ENCODE measurements at places on chromosomes 5 and 9.

- DNase-seq, result no peak
These were observed 94.9 kb downstream of the TLE1 start for GRCh38 chr9:81594415-81594814.

DNA sequence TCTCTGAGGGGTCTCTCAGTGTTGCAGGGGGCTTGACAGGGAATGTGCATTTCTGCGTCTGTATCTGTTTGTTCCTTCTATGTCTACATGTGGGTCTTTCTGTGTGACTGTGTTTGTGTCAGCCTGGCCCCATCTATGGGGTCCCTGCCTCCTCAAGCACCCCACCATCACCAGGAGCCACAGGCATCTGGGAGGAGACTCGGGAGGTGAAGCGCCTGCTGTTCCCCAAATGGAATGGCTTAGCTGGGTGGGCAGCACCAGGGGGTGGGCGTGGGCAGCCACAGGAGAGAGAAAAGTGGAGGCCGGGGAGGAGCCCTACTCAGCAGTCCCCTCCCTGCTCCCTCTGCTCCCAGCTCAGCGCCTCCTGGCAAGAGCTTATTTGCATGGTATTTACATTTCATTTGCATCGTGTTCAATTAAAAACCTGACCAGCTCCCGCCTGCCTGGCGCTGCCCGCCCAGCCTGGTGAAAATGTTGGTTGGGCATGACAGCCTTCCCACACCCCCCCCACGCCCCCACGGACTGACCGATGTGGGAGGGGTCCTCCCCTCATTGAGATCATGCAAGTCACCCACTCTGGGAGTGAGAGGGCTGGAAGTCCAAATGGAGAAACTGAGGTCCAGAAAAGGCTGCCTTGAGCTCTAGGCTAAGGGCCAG, 50.5 kb downstream of the CXXC5 start:
- DNase-seq, result peak; percentile 47

- no peak for DNase-seq
These were observed 474.4 kb downstream of the CDH9 start for GRCh38 chr5:26563979-26564378.

GRCh38 chr5:18503797-18504328, 869.6 kb downstream of the TAF11L14 start:
- no peak for DNase-seq

DNA sequence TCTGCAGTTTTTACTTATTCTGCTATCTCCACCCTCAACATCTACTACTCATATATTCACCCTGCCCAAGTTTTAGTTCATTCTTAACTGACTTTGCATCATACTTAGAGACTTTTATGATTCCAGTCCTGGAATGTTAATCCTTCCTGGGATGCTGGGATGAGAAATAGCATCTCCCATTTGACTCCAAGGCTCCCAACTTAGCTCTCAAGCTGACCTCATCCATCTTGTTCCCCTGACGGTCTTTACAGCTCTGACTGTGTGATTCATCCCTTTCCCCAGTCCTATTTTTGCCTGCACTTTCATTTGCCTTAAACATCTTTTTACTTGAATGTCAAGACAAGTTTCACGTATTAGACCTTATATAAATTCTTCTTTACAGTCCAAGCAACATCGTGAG, 297.8 kb downstream of the EPB41L4A start:
- no peak for DNase-seq

DNA sequence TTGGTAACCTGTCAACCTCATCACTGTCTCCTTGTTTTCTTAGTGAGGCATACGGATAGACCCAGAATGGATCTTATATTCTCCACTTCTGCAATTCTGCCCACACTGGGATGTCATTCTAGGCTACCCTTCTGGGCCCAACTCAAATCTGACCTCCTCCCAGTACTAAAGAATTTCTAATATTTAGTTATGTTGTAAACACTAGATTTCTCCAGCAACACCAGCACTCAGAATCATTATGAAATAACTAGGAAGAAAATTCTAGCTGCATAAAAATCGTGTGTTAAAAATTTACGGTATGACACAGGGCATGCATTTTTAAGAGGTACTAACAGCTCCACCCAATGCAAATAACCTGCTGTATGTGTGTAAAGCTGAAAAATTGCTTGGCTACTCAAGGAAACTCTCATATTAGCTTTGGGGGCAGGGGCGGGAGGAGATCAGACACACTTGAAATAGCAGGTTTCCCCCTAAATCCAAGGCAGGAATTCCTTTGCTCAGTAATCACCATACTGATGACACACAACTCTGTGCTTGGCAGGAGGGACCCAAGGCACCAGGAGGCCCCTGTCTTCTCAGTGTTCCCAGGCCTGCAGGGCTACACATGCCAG, 27.3 kb downstream of the MACROH2A1 start:
- no peak for DNase-seq

- DNase-seq, result peak; percentile 34
These were observed 158.7 kb upstream of the IER5L start for GRCh38 chr9:129336601-129337331.

DNA sequence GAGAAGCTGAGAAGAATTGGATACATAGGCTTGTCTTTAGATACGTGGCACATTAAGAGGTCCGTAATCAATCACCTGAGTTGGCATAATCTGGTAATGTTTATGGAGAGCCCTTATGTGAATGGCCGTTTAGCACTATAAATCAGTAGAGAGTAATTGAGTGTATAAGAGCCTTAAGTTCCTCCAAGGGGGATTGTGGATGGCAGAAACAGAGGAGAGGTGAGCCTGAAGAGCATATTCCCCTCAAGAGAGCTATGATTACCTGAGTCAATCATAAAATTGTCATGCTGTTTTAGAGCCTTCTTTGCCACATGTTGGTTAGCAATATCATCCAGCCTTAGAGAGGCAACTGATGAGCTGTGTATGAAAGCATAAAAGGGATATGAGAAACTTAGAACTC, 58.8 kb downstream of the FOCAD start:
- DNase-seq, result no peak

DNA sequence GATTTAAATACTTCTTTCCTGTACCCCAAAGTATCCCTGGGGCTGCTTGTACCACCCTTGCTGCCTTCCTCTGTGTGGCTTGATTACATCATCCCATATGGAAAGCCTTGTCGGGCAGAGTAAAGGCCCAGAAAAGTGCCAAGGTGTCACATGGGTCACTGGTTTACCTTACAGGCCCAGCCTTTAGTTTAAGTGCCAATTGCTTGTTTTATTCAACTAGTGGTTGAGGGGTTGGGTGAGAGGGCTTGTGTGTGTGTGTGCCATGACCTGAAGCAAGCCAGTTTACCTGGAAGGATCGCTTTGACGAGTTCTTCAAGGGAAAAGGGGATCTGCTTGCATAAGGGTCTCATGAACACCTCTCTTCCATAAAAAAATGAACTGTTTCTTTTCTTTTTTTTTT, 7.8 kb upstream of the HSPA9 start:
- no peak for DNase-seq

DNA sequence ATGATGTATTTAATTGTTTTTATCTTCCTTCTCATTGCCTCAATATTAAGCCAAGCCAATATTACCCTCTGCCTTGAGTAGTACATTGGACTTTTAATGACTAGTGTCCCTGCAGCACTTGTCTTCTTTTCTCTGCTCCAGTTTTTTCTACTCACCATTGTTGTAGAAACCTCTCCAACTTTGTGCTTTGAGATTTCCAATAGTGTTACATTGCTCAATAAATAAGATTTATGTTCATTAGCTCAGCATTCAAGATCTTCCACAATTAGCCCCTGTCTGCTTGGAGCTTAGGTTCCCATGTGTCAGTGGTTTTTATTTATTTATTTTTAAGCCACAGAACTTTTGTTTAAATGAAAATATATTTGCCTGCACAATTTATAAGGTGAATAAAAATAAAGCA, 145.3 kb downstream of the ADGRV1 start:
- DNase-seq, result no peak

DNA sequence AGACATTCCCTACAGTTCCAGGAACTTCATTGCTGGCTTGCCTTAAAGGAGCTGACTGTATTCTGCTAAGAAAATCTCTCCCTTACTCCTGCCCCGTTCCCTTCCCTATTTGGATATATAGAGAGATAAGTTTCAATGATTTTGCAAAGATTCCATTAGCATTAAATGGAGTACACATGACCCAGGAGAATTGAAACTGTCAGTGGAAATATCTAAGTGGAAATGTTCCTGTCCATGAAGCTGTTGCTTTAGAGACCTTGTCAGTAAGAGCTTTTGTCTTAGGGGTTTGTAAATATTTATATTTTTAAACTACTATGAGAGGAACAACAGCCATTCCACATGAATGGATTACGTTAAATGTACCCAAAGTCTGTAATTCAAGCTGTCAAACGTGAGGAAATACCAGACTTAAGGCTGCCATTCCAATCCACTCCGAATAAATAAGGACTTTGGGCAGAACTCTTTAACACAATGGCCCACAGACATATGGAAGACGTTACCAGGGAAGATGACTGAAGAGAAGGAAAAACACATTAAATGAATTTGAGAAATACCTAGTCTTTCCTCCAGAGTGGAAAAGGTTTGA, 387.1 kb upstream of the PAPPA start:
- DNase-seq, result no peak

DNA sequence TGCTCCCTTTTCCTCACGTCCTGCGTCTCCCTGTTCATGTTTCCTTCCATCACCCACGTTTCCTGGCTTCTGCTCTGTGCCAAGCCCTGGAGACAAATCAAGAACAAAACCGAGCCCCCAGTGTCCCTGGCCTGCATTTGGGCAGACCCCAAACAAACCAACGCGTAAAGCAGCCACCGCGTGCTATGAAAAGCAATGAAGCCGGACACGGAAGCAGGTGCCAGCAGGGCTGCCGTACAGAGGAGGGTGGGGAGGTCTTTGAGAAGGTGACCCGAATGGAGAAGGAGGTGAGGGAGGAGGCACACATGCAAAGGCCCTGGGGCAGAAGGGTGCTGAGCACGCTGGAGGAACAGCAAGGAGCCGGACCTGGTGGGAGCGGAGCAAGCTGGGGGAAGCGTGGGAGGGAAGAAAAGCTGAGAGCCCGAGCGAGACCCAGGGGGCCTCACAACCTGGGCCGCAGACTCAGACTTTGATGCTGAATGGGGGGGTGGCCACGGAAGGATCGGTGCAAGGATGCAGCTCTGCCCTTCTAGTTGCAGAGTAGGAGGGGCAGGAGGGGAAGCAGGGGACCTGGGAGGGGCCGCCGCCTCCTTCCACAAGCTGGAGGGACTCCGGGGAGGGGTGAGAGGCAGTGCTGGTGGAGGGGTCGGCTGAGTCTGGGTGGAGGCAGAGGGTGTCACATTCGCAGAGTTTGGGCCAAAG, 1.4 kb upstream of the QSOX2 start:
- DNase-seq, result no peak

GRCh38 chr5:133338504-133339355, 273.6 kb downstream of the FSTL4 start:
- no peak for DNase-seq

GRCh38 chr9:18237776-18238175, 236.2 kb upstream of the ADAMTSL1 start:
- no peak for DNase-seq

DNA sequence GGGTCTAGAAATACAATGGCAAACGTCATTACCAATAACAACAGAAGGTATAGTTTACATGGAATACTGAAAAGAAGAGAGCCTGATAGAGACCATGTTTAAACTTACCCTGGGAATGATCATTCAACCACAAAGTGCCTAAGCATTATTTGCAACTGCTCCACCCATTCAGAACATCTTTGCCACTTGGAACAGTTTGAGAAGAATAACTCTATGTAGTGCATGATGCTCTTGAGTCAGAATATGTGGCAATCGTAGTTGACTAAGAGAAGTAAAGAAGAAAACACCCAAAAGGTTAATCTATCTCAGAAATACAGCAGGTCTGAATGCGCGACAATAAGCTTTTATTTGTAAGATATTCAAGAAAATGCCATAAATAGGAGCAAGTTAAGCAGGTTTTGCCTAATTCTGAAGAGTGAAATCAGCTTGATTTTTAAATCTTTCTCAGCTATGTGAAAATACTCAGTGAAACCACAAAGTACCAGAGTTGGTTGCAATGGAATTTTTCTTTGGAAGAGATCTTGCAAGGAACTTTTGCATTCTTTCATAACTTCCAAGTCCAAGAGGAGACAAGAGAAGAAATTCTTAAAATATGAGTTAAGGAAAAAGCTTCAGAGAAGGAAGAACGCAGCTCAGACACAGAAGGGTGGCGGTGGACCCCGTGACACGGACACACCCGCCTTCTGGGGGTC, 64.3 kb downstream of the HABP4 start:
- DNase-seq, result no peak

DNA sequence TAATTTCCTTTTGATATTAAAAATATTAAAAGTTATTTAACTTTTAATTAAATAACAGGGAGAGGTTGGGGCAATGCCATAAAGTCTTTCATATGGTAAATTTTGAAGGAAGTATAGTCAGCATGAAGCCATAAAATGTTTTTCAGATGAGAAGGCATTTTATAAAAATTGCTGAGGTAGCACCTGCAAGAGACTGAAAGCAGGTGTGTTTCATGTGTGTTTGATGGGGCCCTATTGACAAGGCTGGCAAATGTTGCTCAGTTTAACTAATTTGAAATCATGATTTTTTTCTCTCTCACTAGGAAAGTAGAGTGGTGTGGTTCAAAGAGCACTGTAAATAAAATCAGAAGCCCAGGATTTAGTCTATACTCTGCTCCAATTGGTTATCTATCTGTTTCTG, 805.8 kb upstream of the C9orf72 start:
- DNase-seq, result no peak

GRCh38 chr9:113520109-113520642, 56.6 kb downstream of the RGS3 start:
- DNase-seq, result peak; percentile 76

- no peak for DNase-seq
These were observed 203.6 kb downstream of the ASTN2 start for GRCh38 chr9:117211280-117211679.

DNA sequence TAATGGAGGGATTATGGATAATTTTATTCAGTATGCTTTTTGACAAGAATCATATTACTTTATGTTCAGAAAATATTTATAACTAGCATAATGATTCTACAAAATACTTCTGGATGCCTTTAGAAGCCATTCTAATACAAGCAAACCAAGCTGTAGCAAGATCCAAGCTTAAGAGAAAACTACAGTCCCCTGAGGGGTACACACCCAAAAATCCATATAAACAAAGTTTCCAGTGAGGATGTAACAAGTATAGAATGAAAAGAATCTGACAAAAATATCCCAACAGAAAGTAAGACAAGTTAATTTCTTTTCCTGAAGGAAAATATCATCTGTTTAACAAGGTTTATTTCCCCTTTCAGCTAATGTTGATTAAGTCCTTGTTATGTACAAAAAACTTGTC, 53.9 kb downstream of the MLLT3 start:
- DNase-seq, result no peak

DNA sequence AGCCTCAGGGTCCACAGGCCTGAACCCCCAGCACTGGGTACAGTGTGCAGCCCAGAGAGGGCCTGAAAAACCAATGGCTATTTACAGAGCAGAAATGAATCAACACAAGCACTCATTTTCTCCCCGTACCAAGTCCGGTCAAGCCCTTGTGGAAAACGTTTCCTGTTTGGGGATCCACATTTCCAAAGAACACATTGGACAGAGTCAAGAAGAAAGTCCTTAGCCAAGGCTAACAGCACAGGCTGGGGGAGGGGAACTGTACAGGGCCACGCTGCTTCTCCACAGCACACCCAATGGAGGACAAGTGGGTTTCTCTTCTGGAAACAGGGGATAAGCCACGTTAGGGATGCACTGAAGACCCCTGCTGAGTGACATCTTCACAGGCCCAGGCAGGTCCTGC, 62.3 kb downstream of the NSUN2 start:
- no peak for DNase-seq
